ENCODE measurements at places on chromosomes 7 and 10.

GRCh38 chr10:51524041-51524440 is 175.4 kb downstream of the CSTF2T start:
- no peak for DNase-seq

- DNase-seq = no peak
Measured at GRCh38 chr7:23529262-23529859, 2.4 kb downstream of the TRA2A start.

- DNase-seq = no peak
Measured at GRCh38 chr10:133306097-133306476, 2.6 kb downstream of the TUBGCP2 start.

DNA sequence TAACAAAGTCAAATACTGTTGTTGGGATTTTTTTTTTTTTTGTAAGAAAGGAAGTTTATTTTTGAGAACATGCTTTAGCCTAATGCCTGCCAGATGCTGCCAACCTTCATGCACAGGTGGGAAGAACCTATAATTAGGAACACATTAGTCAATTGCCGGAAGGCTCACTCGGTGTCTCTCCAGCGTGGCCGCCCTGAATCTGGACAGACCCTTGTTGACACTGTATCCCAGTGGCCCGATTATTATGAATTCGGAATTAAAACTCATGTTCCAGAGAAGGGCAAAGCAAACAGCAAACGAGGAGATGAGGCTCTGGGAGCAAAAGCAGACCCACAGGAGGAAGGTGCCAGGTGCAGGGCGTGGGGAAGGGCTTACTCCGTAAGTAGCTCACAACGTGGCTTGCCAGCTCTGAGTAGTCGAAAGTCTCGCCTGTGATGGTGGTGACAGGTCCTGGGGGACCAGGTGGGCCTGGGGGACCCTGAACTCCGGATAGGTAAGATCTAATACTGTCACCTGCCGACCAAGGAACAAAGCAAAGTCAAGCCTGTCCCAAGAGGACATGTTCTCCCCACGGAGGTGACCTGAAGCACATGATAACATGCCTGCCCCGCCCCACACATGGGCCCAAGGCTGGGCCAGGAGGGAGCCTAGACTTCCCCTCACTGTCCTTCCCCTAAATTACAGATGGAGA is 48.3 kb downstream of the COL17A1 start:
- DNase-seq = no peak

GRCh38 chr7:124246262-124246863 is 213.5 kb upstream of the TMEM229A start:
- DNase-seq = no peak

DNA sequence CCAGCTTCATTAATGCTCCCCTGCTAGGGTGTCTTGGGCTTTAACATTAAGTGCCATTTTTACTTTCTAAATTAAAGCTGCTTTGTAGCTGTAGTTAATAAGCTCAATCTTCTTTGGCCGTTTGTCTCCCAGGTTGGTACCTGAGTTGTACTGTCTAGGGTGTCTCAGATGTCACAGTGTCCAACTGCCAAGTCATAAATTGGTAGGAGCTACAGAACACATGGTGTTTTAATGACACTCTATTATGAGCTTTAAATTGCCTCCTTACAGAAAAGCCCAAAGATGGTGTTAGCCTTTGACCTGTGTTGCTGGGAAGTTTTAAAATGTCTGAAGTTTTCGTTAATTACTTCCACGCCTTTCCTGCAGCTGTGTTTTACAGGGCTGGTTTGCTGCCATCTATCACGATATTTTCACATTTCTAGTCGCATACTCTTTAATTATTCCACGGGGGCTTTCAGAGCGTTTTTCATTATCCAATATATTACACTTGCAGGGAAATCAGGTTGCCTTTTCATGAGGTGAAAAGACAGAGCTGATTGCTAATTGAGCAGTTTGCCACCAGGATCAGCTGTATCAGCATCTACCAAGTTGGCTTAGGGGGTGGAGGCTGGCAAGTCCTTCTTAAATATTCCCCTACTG is 247.8 kb upstream of the PLPP4 start:
- DNase-seq = no peak

DNA sequence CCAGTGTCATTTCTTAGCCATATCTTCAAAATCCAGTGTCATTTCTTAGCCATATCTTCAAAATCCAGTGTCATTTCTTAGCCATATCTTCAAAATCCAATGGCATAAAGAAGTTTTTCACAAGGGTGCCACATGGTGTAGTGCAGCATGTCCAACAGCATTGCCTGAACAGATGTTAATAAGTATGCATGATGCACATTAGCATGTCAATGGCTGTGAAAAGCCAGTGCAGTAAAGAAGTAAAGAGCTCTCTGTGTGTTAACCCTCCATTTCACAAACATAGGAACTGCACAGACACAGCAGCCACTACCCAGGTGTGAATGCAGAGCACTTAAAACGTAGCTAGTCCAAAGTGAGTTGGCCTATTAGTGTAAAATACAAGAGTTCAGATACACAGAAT is 89.8 kb downstream of the GNAI1 start:
- no peak for DNase-seq

- DNase-seq = no peak
Measured at GRCh38 chr10:100934084-100934659, 21.4 kb downstream of the SLF2 start.

GRCh38 chr10:60050366-60050765 is 144.0 kb upstream of the CCDC6 start:
- DNase-seq = no peak

DNA sequence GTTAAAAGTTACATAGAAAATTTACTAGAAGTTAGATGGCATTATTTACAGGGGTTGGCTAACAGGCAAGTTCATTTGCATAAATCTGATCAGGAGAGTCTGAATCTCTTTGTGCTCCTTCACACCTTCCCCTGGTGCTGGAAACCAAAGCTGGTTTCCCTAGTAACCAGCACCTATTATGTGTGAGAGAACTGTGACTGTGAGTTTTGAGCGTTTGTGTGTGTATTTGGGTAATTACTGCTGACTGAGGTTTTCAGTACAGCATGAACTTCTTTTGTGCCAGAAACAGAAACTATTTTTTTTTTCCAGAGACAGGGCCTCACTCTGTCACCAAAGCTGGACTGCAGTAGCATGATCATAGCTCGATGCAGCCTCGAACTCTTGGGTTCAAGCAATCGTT is 10.3 kb upstream of the IFIT1B start:
- no peak for DNase-seq

DNA sequence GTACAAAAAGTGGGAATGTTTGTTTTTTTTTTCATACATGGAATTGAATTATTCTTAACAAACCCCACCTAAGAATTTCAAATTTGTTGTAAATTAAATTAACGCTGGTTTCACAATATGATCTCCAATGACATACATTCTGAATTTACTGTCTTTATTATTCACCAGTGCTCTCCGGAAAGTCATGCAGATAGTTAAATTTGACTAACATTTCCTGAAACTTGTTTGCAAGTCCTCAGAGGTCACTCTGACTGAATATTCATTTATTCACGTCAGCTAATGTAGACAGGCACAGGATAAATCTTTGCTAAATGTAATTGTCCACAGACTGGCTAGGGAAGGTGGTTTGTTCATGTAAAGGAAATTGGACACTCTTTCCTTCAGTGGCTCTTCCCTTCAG is 730.4 kb downstream of the PHTF2 start:
- no peak for DNase-seq

GRCh38 chr7:117332031-117332430 is 9.2 kb upstream of the WNT2 start:
- no peak for DNase-seq

DNA sequence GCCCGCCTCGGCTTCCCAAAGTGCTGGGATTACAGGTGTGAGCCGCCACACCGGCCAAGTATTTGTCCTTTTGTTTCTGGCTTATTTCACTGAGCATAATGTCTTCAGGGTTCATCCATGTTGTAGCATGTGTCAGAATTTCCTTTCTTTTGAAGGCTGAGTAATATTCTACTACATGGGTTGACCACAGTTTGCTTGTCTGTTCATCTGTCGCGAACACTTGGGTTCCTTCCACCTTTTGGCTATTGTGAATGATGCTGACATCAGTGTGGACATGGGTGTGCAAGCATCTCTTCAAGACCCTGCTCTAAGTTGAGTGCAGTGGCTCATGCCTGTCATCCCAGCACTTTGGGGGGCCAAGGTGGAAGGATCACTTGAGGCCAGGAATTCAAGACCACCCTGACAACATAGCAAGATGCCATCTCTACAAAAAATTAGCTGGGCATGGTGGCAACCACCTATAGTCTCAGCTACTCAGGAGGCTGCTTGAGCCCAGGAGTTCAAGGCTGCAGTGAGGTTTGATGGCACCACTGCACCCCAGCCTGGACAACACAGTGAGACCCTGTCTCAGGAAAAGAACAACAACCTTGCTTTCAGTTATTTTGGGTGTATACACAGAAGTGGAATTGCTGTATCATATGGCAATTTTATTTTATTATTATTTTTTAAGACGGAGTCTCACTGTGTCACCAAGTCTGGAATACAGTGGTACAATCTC is 17.0 kb downstream of the CHST12 start:
- no peak for DNase-seq

DNA sequence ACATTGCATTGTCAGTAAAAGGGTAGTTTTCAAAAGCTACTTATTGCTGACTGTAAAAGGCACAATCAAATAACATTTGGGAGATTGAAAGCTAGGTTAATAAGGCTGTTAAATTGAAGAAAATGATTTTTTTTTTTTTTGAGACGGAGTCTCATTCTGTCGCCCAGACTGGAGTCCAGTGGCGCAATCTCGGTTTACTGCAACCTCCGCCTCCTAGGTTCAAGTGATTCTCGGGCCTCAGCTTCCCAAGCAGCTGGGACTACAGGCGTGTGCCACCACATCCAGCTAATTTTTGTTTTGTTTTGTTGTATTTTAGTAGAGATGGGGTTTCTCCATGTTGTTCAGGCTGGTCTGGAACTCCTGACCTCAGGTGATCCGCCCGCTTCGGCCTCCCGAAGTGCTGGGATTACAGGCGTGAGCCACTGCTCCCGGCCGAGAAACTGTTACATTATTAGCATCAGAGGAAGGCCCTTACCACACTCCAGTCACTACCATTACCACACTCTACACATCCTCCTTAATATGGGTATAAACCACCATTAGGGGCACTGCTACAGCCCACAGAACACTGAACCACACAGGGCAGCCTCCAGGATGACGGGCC is 1.0 kb downstream of the CYP51A1 start:
- DNase-seq = no peak

GRCh38 chr7:91194841-91195240 is 69.4 kb upstream of the FZD1 start:
- no peak for DNase-seq
